ENCODE measurements at places on chromosomes 11 and 22.

GRCh38 chr11:102430158-102430836 is 22.3 kb downstream of the TMEM123 start:
- DNase-seq, result peak; percentile 27

- DNase-seq, result no peak
Measured at GRCh38 chr11:67544616-67545242, 21.5 kb upstream of the CABP2 start.

- DNase-seq, result no peak
Measured at GRCh38 chr22:21818487-21819182, 48.8 kb downstream of the MAPK1 start.

- no peak for DNase-seq
Measured at GRCh38 chr11:19441288-19441687, 200.5 kb upstream of the E2F8 start.
